ENCODE measurements at places on chromosomes 7 and 10.

- DNase-seq, result peak; percentile 15
Measured at GRCh38 chr10:92074126-92074887, 150.7 kb downstream of the BTAF1 start.

- peak; percentile 78 for DNase-seq
Measured at GRCh38 chr7:19899529-19899928, 126.1 kb upstream of the TMEM196 start.

GRCh38 chr10:22737587-22737986 lies 23.2 kb upstream of the PIP4K2A start:
- peak; percentile 80 for DNase-seq

DNA sequence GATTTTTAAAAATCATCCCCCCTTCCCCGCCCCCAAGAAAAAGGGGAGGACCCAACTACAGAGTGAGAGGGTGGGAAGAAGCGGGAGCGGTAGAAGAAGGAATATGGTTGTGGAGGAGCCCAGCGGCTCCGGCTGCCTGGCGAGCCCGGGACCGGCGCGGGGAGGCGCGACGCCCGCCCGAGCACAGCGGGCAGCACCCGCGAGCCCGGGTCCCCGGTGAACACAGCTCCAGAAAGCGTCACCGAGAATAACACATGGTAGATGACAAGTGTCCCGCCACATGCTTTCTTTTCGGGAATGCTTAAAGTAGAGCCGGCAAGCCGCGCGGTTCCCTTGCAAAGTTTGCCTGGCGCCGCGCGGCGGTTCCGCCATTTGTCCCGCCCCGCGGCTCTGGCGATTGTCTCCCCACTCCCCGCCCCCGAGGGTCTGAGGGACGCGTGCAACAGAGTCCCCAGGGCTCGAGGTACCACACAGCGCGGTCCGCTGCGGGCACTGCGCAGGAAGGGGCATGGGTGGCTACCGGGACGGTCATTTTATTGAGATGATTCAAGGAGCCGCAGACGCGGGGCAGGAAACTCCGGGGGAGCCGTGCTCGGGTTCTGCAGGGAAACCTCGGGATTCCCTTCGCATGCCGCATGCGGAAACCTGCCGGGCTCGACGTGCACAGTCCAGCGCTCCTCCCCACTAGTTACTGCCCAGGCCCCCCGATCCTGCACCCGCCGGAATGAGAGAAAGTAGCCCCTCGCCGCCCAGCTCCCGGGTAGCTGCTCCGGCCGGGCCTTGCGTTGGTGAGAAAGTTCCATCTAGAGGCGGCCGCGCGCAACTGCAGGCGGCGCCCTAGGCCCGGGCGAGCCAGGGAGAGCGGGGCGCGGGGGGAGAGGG lies 781 bp upstream of the GRM8 start:
- peak; percentile 45 for DNase-seq

DNA sequence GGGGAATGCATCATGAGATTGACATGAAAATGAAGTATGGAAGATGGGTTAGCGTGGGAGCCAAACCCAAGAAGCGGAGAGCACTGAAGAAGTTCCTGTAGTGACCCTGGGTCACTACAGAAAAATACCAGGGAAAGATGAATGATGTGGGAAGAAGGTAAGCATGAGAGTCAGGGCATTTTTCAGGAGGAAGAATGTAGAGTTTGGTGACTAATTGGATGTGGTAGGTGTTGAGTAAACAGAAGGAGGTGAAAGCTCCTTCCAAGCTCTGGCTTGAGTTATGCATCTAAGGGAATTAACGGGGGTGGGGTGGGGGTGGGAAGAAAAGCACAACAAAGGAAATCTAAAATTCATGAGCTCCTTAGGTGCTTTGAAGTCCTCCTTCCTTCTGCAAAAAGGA lies 238.1 kb upstream of the AOAH start:
- DNase-seq, result no peak

DNA sequence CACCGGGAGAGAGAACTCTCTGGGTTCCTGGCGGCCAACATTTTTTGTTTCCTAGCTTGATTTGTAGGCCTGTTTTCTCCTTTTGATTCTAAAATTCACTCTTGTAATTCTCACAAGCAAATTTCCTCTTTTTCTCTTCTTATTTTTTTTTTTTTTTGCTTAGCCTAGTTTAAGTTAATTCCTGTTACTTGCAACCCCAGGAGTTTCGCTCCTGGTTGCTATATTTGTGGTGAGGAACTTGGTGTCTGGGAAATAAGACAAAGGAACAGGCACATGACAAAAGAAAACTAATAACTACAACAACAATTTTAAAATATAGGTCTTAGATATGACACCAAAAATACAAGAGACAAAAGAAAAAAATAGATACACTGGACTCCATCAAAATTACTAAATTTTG lies 6.7 kb downstream of the AOAH start:
- no peak for DNase-seq

DNA sequence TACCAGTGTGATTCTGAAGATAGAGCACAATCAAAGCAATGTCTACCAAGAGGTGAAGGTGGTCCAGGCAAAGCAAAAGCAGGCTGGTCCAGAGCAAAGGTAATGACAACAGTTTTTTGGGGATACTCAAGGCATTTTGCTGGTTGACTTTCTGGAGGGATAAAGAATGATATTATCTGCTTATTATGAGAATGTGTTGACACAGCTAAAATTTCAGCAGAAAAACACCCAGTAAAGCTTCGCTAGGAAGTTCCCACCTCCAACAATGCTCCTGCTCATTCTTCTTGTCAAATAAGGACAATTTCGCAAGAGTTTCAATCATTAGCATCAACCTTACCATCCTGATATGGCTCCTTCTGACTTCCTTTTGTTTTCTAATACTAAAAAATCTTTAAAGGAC lies 24.1 kb downstream of the GPR85 start:
- no peak for DNase-seq

- DNase-seq, result no peak
Measured at GRCh38 chr7:130293521-130293920, 560 bp downstream of the CPA4 start.

DNA sequence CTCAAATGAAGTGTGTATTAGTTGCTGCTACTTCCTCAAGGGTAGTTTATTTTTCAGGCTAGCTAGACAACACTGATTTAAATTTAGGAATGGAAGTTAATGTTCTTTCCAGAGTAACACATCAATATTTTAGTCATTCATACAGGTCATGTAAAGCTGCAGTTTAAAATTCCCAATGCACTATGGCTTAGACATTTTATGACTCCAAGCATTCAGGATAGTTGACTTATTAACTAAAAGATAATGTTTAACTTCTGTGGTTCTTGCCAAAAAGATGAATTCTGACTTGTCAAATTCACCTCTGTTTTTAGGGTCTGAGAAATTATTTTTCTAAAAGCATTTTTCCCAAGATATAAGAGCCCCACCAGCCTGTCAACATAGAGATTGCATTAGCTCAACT lies 131.9 kb downstream of the TFPI2 start:
- DNase-seq, result no peak

DNA sequence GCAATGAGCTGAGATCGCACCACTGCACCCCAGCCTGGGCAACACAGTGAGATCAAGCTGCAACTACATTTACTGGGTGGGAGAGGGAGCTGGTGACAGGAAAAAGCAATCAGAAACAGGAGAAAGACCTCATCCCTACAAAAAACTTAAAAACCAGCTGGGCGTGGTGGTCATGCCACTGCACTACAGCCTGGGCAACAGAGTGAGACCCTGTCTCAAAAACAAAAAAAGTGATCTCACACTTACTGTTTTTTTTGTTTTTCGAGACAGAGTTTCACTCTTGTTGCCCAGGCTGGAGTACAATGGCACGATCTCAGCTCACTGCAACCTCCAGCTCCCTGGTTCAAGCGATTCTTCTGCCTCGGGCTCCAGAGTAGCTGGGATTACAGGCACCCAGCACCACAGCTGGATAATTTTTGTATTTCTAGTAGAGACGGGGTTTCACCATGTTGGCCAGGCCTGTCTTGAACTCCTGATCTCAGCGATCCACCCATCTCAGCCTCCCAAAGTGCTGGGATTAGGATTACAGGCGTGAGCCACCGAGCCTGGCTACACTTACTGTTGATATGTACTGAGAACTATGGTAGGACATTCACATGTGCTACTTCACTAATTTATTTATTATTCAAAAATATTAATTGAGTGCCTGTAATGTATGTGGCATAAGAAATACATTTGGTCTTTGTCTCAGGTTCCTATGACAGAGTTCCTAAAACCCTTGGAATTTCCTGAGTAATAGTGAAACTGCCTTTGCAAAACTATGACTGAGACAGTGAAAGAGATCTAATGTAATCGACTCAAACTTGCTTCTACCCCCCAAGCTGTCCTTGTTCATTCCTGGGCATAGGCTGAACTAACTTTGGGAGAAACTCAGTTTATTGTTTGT lies 27.7 kb upstream of the NRBF2 start:
- DNase-seq, result peak; percentile 65

DNA sequence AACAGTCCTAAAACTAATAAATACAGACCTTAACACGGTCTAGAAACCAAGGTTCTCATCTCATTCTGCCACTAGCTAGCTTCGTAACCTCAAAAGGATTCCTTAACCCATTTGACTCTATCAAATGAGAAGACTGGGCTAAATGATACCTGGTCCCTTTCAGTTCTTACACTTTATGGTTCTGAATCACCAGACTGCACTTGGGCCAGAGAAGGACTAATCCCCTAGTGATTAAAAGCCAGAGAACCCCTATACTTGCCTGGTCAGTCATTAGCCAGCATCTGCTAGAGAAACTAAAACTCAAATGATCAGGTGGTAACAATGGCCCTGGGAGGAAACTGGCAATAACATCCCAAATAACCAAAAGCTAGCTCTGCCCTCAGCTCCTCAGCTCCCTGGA lies 16.8 kb downstream of the TMEM243 start:
- no peak for DNase-seq

DNA sequence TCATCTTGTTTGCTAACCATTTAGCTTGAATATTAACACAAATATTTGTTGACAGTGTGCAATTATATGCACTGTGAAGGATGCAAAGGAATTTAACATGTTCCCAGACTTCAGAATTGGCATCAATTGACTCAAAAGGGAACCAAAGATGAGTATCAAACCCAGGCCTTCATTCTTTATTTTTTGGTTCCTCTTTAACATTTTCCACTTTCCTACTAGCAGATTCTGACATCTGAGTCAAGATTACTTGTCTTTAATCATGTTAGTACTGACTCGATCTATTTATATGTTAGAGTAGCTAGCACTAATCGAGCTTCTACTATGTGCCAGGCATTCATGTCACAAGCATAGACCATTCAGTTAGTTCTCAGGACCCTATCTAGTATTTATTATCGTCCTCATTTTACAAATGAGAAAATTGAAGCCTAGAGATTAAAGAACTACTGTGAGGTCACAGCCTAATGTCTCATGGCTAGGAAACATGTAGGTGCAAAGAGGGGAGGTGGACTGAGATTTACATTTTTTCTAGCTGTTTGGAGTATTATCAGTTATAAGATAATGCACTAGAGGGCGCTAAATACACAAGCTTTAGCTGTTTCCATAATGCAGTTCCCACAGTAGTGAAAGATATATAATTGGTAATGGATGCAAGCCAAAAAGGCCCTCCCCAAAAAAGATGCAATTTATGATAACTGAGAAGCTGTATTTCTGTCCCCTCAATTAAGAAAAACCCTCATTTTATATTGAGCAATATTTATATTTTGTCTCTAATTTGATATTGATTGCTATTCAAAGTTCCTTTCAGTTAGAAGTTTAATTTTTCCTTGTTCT lies 32.9 kb upstream of the KMT2E start:
- peak; percentile 74 for DNase-seq

DNA sequence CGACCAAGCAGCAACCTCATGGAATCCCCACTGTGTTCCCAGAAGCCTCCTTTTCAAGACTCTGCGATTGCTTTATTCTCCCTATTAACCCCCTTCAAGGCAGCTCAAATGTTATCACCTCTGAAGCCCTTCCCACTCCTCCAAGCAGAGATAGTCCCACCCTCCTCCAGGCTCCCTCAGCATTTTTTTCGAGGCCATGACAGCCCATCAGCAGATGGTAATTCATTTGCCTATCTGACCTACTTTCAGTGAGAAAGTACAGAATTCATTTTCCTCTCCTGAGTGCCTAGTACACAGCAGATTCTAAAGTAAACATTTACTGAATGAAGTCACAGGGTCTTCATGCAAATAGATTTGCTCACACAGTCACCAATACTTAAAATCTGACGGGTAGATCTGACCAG lies 47.8 kb downstream of the HERPUD2 start:
- no peak for DNase-seq

GRCh38 chr7:142248-142941 lies 50.0 kb upstream of the FAM20C start:
- DNase-seq, result peak; percentile 82
